ENCODE measurements at places on chromosomes 7 and 10. TPM values are rescaled to one million over a fixed set of nuclear protein-coding genes. Genes with fewer than 3 reads are reported as not detected.

CCNJ gene
- 1.1 TPM for polyA plus RNA-seq

HOXA2 gene
- not detected for polyA plus RNA-seq

SPDYE16 gene
- 0.11 TPM for polyA plus RNA-seq

TAC1 gene
- not detected for polyA plus RNA-seq

WEE2 gene
- not detected for polyA plus RNA-seq

PRKCQ gene
- polyA plus RNA-seq, result 1.7 TPM

RAMP3 gene
- not detected for polyA plus RNA-seq

All from IgD-negative memory B cell (primary cell).